ENCODE measurements at places on chromosomes 11 and 22.

GRCh38 chr22:46006379-46007002 lies 29.5 kb upstream of the WNT7B start:
- DNase-seq: peak; percentile 79

DNA sequence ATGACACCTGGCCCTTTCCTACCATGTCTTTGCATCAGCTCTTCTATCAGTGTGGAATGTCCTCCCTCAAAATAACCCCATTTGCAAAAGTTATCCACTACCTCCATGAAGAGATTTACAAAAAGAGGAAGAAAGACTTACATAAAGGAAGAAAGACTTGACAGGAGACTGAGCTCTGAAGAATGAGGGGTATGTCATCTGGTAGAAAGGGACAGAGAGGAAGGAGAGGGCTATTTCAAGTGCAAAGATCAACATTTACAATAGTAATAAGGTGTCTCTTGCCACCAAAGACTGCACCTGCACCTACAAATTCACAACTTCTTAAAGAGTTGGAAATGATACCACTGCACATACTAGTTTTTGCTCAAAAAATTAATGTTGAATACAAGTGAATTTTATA lies 18.2 kb downstream of the PAK1 start:
- DNase-seq: no peak

GRCh38 chr11:108881131-108881530 lies 216.3 kb downstream of the DDX10 start:
- DNase-seq: no peak

- DNase-seq: no peak
Measured at GRCh38 chr22:49786976-49787706, 40.5 kb downstream of the BRD1 start.

DNA sequence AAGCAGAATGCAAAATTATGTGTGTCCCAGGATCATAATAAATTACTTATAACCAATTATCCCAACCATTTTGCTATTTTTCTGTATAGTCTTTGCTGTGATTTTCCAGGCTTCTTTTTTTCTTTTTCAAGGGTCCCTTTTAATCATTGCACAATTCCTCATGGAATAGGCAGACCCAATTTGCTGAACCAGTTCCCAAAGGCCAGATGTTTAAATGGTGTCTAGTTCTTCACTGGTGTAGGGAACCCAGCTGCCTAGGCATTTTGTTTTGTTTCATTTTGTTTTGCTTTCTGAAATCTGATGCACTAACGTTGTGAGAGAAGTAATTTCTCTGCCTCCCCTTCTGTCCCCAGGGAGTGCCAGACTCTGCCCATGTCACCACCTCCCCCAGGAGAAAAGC lies 60.4 kb downstream of the CHST1 start:
- no peak for DNase-seq

DNA sequence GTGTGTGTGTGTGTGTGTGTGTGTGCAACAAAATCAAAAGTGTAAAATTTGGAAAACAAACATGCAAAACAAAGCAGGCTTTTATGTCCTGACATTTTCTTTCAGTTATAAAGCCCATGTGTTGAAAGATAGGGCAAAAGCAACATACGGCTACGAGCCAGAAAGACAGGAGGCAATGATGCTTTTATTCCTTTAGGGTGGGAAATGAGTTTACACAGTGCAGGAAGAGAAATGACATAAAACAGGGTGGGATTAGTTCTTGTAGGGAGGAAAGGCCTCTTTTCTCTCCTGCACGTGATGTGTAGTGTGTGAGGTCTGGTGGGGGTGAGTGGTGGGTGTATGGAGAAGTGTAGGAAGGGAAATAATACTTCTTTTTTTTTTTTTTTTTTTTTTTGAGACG lies 29.4 kb downstream of the IL18 start:
- DNase-seq: no peak

GRCh38 chr22:31742115-31742514 lies 7.8 kb downstream of the PRR14L start:
- DNase-seq: no peak

DNA sequence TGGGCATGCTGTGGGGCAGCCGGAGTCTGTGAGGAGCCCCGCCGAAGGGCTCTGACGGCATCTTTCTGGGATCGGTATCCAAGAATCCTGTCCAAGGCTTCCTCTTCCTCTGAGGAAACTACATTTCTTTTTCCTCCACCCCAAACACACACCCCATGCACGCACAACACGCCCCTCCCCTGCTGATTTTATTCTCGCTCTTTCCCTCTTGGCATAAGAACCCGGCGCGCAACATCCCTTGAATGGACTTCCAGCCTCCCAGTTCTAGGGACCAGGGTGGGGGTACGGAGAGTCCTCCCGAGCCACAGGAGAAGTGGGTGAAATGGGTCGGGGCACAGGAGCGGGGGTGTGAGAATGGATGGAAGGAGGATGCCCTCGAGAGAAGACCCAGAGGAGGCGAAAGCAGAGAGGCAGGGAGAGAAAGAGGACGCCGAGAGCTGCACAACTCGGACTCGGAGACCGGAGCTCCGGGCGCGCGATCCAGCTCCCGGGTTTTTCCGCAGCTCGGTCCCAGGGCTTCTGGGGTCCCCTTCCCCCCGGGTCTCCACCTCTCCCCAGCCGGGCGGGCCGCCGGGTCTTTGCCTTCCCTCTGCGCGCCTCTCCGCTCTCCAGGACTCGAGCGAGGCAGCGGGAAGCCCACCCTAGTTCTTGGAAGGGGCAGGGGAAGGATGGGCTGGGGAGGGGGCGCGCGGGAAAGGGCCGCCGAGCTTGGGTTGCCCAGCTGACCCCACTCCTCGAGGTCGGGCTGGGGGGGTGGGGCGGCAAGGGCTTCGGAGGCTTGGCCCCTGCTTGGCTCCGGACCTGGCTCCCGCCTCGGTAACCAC lies 1.5 kb upstream of the LARGE1 start:
- DNase-seq: peak; percentile 29

DNA sequence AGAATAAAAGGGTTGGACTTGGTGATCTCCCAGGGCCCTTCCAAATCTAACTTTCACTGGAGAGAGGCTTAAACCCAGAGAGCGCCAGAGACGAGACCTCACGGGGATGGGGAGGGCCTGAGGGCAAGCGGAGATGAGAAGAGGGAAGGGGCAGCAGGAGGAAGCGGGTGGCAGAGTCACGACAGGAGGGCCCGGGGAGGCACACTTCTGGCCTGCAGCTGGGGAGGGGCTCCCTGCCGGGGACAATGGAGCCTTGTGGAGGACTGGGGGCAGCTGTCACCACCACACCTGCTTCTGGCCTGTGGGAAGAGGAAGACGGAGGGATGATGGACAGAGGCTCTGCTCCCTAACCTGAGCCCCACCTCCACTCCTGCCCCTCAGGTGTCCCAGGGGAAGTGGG lies 40.2 kb downstream of the PDE2A start:
- DNase-seq: no peak

- DNase-seq: no peak
Measured at GRCh38 chr11:68026391-68027105, 3.9 kb upstream of the NDUFS8 start.

- peak; percentile 87 for DNase-seq
Measured at GRCh38 chr11:20031155-20032001, 128.9 kb downstream of the DBX1 start.

- no peak for DNase-seq
Measured at GRCh38 chr22:16818538-16818937, 6.7 kb downstream of the XKR3 start.

GRCh38 chr11:72338741-72339140 lies 94.8 kb upstream of the PHOX2A start:
- DNase-seq: no peak

Measured in HepG2 (cell line).